ENCODE measurements at places on chromosomes 2 and 18.

- DNase-seq, result no peak
These were observed 48.4 kb upstream of the ZNF397 start for GRCh38 chr18:35192415-35192814.

DNA sequence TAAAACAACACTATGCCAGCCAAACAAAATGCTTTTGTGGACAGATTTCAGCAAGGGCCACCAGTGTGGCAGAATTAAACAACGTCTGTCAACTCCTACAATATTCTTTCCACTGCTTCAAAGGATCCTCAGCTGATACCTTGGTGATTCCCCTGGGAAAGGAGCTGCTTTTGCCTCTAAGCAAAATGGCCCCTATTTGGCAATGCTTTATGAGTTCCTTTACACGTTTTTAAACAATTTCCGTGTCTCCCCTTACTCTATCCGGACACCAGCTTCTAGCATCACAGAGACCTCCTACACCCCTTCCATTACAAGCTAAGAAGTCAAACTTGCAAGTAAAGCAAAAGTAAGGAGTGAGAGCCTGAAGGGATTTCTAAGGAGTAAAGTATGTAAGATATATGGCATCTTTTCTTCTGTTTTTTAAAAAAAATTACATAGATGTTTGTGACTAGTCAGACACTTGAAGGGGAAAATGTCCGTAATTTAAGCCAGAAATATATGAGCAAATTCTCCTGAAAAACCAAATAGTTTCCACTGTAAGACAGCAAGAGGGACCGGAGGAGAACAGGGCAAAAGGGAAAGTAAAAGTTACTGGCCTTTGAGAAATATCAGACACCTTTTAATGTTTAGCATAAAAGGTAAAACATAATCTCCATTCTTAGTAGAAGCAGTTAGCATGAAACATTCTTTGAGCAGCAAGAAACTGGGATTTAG lies 1.9 kb downstream of the SOS1 start:
- DNase-seq, result no peak

- DNase-seq, result no peak
These were observed 1161.9 kb upstream of the NRXN1 start for GRCh38 chr2:52193804-52194203.

DNA sequence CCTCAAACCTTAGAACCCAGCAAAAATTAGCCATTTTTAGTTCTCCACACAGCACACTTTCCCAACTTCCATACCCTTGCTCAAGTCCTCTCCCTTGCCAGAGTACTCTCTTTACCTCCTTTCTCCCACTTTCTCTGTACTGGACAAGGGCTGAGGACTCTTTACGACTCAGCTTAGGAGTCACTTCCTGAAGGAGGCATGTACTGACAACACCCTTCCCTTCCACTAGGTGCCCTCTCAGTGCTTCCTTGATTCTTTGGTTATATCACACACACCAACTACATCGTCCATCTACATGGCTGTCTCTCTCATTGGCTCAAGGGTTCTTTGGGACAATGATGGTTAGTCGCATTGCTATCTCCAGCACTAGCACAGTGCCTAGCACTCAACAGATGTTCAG lies 5.2 kb upstream of the C18orf63 start:
- peak; percentile 20 for DNase-seq

DNA sequence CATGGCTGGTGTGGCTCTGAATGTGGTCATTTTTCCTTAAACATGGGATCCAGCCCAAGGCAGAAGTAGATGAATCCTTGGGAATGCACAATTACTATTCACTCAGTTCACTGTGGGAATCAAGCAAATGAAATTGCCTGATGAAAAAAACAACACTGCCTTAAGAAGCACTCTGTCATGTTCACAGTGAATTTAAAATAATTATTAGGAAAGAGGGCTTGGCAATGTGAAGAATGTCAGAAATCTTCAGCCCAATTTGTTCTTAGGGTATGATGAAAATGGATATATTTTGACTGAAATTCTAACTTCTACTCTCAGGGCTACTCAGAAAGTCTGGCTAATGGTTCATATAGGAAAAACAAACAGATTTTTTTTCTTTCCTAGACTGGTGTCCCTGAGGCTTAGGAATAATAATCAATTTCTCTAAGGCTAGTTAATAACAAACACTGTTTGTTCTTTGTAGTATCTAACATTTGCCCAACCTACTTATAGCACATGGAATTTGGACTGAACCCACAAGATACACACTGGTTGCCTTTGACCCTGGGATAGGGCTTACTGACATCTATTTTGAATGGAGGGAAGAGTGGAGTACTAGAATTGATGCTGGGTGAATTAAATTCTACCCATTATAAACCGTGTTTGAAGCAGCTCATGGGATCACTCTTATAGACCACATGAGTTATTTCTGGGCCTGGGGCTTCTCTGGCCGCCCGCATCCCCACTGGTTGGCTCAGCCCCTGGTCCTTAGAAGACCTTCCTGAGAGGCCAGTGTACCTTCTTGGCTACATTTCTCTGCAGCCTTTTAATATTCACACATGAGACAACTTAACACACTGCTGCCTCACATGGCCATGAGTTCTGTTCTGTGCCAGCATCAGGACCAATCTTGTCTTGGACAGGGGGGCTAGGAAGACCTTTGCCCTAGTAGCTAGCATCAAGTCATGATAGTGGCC lies 8.3 kb upstream of the MRPL33 start:
- no peak for DNase-seq

Data from HTR-8/SVneo (cell line).